Activated CD4-positive, alpha-beta T cell treated with anti-CD3 and anti-CD28 coated beads for 1 hour (primary cell): ENCODE measurements at places on chromosomes 3 and 15.

DNA sequence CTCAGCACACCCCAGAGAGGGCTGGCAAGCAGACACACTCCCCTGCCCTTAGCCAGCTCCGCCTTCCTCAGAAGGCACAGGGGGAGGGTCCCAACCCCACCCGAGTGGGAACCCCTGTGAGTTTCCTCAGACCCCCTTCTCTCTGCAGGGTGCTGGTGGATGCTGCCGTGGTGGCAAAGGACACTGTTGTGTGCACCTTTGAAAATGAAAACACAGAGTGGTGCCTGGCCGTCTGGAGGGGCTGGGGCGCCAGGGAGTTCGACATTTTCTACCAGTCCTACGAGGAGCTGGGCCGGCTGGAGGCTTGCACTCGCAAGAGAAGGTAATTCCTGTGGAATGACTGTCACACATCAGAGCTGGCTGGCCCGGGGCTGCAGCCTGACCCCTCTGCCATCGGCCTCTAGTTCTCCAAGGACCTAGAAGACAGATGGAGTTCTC, 149.4 kb downstream of the LRRK1 start:
- no peak for DNase-seq

DNA sequence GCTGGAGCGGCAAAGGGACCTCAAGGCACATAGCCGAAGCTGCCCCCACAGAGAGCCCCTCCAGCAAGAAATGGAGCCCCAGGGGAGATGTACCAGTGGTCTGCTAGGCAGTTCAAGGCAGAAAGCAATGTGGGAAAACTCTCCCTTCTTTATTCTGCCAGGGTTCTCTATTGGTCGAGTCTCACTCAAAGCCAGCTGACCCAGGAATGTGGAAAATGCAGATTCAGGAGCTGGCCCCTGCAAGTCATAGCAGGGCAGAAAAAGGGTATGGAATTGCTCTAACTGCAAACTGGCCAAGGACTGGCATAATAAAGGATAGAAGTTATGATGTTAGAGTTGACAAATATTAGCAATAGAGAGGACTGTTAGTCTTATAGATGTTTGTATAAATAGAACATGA, 4.0 kb upstream of the TOPAZ1 start:
- no peak for DNase-seq

DNA sequence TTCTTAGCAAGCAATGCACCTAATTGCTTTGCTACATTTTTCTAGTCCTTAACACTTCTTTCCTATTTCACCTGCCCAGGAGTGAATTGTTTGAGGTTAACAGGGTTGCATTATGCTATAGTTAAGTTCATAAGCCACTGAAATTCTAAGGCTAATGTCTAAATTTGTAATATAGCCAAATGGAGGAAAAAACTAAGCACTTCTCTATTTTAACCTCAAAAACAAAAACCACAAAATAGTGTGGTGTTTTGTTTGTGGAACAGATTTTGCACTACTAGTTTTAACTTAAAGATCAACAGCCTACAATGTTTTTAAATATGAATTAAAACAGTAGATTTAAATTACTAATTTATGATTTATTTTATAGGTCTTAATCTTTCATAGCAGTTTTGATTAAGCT, 5.5 kb downstream of the ATOSA start:
- no peak for DNase-seq

- DNase-seq, result no peak
Measured at GRCh38 chr15:99427668-99428361, 138.0 kb upstream of the MEF2A start.

DNA sequence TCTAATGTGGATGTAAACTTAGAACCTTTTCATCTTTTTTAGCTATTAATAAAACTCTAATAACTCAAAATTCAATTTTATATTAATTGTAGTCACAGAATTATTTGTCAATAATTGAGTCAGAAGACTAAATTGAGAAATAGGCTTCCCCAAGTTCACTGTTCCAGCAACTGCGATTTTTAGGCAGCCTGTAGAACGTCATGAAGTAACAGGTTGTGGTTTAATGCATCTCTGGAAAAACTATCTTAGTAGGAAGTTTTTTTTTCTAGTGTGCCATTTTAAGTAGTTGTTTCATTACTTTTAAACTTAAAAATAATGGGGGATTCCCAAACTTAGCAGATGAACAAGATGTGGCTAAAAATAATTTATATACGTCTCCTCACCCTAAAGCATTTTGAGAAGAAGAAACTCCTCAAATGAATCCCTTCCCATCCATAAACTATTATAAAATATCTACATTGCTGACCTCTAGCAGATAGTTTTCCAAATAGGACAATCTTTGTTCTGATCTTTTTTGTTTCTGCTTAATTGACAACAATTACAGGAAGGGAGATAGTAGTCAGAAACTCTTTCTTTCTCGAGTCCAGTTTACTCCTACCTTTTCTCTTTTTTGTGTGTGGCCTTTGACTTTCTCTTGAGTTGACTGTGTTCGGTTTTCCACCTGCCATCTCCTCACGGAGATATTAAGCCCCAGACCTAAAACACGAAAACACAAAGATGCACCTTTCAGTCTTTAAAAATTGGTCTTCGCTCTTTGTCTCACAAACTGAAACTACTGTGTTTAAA, 43.1 kb downstream of the LRCH3 start:
- no peak for DNase-seq

DNA sequence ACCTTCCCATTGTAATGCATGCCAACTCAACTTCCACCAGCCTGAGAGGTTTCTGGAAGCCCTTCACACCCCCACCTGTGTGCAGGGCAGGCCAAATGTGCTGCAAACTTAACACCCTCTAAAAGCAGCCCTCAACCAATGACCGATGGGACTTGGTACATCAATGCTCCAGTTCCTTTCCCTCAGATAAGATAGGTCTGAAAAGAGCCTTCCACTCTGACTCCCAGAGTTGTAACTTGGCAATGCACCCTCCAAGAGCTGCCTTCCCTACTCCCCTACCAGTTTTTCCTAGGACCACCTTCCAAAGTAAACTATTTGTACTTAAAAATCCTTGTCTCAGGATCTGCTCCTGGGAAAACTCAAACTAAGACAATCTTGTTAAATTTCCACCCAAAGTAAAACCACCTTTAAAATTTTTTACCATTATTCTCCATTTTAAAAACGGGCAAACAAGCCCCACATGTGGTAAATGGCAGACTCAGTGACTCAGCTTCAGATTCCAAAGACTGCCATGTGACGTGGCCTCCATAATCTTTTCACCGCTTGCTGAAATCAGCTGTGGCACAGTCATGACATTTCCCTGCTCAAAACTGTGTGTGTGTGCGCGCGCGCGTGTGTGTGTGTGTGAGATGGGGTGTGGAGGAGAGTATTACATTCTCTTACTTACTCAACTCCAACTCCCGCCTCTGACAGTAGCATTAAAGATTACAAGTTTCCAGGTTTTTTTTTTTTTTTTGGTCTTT, 17.2 kb downstream of the RASGRP1 start:
- no peak for DNase-seq

DNA sequence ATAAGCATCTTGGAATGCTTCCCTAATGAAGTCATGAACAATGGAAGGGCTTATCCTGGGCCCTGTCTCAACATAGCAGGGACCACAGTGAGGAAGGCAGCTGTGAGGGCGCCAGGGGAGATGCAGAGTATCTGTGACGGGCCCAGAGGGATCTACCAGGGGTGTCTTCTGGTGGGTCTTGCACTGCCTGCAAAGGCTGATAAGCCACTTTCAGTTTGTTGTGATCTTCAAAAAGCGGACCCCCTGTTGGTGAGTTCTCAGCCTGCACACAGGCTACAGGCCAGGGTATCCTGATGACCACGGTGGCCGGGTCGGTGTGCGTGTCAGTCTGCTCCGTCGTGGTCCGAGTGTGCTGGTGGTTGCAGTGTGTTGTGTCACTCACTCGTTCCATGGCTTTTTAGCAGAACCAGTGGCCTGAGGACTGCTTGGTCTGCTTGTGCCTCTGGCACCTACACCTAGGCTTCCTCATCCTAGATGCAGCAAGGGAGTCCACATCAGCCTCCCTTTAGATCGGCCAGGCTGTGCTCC, 46.8 kb downstream of the CHDH start:
- DNase-seq, result no peak

GRCh38 chr3:45783667-45784066, 12.7 kb downstream of the SLC6A20 start:
- no peak for DNase-seq

DNA sequence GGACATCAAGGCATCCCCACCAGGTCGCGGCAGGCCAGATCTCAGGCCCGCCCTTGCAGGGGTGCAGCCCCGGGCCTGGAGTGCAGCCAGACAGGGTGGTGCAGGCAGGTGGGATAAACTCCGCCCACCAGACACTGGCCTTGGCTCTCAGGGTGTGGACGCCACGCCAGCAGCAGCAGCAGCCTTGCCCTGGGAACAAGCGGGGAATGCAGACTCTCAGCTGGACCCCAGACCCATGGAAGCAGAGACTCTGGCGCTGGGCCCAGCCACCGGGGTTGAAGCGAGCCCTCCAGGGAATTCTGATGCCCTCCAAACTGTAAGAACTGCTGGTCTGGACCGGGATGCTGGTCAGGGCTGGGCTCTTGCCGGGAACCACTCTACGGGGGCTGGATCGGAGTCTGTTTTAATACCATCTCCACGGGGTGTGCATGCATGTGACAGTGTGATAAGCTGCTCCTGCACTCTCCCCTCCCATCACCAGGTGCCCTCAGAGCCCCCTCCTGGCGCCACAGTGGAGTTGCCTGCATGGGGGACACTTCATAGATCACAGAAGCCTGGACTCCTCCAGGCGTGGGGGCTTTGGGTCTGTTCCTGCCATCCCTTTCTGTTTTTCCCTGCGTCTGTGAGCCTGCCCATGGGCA, 142.7 kb downstream of the NSMCE3 start:
- DNase-seq, result no peak

DNA sequence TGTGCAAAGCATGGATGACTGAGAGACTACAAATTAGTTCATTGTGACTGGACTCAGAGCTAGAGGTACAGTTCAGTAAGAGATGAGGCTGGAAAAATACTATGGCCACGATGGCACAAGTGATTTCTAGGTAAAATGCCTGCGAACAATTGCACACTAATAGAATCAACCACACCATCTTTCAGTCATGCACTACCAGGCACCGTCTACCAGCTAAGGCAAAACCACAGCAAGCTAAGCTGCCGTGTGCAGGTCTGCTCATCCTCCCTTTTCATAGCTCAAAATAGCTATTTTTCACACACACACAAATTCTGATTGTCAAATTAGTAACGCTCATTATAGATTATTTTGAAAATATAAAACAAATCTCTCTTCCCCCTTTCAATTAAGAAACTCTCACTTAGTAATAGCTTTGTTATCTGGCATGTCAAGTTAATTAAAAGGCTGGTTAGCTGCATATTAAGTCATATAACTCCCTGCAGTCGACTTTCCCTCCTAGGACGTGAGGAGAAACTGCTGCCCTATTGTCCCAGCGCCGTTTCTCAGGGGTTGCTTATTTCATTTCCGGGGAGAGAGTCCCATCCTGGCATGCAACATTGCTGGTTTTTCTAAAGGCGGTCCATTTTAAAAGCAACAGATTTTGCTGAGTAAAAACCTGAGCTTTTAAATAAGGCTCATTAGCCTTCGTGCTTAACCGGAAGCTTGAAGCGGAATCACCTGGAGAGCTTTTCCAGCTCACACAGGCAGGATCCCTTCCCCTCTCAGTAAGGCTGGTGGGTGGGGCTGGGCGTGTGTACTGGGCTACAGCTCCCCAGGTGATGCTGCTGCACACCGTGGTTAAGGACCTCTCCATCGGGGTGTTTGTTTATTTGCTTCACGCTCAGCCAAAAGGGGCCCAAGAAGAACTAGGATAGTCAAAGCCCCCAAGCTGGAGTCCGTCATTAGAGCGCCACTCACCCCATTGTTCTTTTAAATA, 16.9 kb upstream of the MEX3B start:
- no peak for DNase-seq

DNA sequence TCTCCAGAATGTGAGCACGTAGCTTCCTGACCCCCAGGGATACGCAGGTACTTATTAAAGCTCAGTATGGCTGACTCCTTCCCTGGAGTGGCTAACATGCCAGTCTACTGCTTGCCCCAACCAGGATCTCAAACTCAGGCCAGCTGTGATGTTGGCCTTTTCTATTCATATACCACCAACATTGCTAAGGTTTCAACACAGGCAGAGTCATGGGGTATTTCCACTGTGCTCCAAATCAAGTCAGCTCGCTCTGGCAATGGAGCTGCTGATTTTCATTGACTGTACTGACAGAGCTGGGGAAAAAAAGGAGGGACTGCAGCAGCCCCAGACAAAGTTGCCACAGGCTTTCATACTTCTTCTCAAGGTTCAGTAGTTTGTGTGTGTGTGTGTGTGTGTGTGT, 87.0 kb downstream of the CFAP20DC start:
- DNase-seq, result no peak

DNA sequence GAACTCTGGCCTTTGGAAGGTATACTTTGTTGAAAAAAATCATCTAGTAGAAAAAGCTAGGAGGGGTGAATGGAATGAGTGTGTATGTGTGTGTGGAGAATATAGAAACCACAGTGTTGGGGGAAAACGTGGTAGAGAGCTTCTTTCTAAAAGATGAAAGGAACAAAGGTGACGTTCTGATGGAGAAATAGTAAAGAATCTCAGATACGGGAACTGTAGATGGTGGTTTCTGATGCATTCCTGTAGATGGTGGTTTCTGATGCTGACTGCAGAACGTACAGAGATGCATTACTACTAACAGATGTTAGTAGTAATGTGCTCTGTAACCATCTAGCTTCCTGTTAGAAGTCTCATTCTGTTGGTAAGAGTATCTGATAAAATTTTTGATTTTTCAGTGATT, 60.2 kb downstream of the VPS8 start:
- DNase-seq, result no peak

GRCh38 chr15:92448370-92448769, 54.7 kb downstream of the ST8SIA2 start:
- no peak for DNase-seq

- DNase-seq, result no peak
Measured at GRCh38 chr15:57319226-57319918, 56.9 kb upstream of the CGNL1 start.

- DNase-seq, result no peak
Measured at GRCh38 chr3:13353936-13354542, 66.1 kb downstream of the NUP210 start.

DNA sequence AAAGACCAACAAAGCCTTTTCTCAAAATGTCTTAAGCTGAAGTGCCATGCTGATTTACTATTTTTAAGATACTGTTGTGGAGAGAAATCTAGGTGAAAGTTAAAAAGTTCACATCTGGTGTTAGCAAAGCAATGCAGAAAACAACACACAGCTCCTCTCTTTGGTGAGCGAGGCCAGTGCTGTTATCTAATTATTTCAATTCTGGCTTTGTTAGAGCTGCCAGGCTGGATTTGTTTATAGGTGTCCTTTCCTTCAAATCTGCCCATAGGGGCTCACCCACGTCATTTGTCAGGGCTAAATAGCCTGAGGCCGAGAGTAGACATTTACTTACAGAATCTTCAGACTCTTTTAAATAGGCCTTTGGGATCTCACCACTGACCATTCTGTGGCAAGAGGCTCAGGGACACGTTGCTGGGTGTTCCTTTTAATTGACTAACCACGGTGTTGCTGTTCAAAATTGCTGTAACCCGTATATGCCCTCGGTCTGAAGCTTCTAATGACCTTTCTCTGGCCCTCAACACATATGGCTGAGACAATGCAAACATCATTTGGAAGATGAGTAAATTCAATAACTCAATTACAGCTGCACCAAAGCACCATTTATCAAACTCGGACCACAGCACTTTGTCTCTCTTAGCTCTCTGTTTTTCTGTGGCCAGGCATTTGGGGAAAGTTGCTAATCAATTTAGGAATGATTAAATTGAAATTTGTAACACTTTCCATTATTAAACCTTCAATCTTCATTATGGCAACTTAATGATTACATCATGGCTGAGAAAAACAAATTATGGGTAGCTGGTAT, 152.6 kb downstream of the PDZRN3 start:
- no peak for DNase-seq

- DNase-seq, result no peak
Measured at GRCh38 chr3:158976966-158977365, 175.1 kb downstream of the MFSD1 start.
